Stimulated activated CD4-positive, alpha-beta T cell treated with anti-CD3 and anti-CD28 coated beads, TNF-alpha, amount 100 ng/mL, for 24 hours (primary cell): ENCODE measurements at places on chromosomes 5 and 9.

GRCh38 chr5:171984748-171985419 is 21.6 kb downstream of the FBXW11 start:
- DNase-seq = no peak

GRCh38 chr5:893137-893506 is 438 bp downstream of the TRIP13 start:
- no peak for DNase-seq

- no peak for DNase-seq
Observed at GRCh38 chr9:91248707-91249106, 113.0 kb downstream of the AUH start.

DNA sequence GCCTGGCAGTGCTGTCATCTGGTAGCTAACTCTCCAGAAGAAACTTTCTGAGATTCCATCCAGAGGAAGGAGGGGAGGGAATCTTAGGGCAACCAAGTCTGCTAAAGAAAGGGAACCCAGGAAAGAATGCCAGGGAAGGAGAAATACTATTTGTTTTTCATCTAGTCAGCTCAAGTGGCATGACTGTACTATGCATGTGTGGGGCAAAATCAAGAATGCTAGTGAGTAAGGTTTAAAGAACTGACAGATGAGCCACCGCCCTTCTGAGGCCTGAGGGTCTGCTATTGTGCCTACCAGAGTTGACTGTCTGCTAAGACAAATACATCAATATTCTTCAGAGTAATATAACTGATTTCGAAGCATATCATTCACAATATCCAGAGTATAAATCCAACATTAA is 204.2 kb downstream of the SLC12A2 start:
- no peak for DNase-seq

- no peak for DNase-seq
Observed at GRCh38 chr5:67272453-67273130, 76.0 kb upstream of the CD180 start.

GRCh38 chr9:127575875-127576778 is 36.0 kb upstream of the STXBP1 start:
- DNase-seq = no peak
